Mucosa of descending colon (tissue), 3 donors: ENCODE measurements at places on chromosomes 12 and 14.

DNA sequence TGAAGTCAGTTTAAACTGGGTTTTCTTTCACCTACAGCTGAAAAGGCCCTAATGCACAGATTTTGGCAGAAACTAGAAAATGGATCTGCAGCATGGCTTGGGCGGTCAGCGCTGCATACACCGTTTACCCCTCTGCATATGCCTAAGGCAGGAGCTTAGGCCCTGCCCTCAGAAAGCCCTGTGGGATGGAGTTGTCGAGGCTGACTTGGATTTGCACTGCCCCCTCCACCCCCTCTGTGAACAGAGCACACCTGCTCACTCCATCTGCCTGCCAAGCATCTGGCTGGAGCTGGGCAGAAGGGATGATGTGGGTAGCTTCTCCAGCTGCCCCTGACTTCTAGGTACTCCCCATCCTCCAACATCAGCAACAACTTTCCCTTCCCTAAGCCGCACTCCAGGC lies 41.9 kb downstream of the TTC7B start:
- DNase-seq, result no peak

- DNase-seq, result no peak
These were observed 7.1 kb upstream of the ASB8 start for GRCh38 chr12:48164451-48164850.

GRCh38 chr12:29238822-29239291 lies 89.8 kb downstream of the FAR2 start:
- DNase-seq, result no peak

DNA sequence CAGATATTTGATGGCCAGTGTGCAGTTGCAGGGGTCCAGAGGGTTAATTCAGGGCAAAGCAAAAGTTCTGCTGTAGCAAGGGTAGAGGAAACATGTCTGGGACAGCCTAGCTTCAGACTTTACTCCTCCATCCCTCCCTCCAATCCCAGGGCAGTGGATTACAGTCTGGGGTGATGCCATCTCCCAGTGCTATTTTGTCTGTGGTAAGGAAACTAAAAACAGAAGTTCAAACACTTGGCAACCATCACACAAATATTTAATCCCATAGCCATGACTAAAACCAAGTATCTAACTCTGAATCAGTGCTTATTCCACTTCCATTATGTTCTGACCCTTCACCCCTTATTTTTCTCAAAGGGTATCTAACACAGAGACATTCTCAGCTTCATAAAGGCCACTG lies 61.8 kb downstream of the PIK3C2G start:
- DNase-seq, result no peak

- no peak for DNase-seq
These were observed 441.0 kb downstream of the FUT8 start for GRCh38 chr14:65853407-65853955.
